ENCODE measurements at places on chromosomes 7 and 10.

DNA sequence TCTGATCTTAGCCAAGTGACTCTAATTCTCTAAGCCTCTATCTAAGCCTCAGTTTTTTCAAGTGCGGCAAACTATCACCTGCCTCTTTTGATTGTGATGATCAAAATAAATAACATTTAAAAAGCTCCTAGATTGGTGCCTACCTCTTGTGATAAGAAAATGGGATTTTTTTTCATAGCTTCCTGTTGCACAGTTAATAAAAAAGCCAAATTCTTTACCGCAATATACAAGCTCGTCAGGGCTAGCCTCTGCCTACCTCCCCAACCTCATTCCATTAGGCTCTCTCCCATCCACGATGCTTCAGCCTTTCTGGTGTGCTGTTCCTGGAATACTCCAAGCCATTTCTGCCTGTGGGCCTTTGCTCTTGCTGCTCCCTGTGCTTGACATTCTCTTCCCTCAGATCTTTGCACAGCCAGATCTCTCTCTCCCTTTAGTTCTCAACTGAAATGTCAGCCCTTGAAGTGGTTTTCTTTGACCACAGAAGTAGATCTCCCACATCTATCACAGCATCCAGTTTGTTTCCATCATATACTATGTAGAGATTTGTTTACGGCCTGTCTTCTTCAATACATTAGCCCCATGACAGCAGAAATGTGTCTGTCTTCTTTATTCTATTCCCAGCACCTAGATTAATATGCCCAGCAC is 48.8 kb downstream of the SFR1 start:
- no peak for DNase-seq

- no peak for DNase-seq
Observed at GRCh38 chr7:3386423-3387190, 85.6 kb downstream of the SDK1 start.

DNA sequence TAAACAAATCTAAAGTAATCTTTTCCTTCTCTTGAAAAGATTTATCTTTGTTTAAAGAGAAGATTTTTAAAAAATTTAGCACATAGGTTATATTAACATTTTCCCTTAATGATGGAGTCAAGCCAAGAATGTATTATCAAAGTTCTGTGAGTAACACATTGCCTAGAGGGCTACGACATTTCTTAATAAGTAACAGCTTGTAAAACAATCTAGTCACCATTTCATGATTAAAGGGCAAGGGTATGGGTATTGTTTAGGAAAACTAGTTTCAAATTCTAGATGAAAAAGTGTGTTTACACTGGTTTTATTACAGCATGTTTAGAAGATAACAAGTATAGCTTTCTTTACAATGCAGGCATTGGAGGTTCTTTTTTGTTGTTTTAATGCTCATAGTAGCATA is 28.6 kb upstream of the LAMB4 start:
- no peak for DNase-seq

GRCh38 chr7:75045881-75046280 is 27.7 kb downstream of the RCC1L start:
- DNase-seq = no peak

- DNase-seq = no peak
Observed at GRCh38 chr10:27660268-27660667, 85.4 kb downstream of the MKX start.

GRCh38 chr10:103947799-103948516 is 19.0 kb upstream of the SLK start:
- no peak for DNase-seq

GRCh38 chr7:88200261-88200660 is 19.6 kb downstream of the SRI start:
- no peak for DNase-seq

DNA sequence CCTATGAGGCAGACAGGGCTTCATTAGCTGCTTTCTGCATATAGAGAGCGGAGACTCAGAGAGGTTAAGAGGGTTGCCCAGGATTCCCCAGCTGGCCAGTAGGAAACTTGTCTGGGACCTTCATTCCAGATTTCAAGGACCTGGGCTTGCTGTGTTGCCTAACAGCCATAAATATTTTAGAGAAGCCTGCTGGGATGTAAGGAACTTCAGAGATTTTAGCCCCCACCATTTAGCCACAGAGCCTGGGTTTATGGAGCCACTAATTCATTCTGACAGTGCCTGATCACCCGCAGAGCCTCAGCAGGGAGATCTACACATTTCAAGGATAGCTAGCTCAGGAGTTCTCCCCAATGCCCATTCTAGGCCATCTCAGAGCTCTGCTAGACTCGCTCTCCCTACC is 56.6 kb upstream of the TRUB1 start:
- no peak for DNase-seq

DNA sequence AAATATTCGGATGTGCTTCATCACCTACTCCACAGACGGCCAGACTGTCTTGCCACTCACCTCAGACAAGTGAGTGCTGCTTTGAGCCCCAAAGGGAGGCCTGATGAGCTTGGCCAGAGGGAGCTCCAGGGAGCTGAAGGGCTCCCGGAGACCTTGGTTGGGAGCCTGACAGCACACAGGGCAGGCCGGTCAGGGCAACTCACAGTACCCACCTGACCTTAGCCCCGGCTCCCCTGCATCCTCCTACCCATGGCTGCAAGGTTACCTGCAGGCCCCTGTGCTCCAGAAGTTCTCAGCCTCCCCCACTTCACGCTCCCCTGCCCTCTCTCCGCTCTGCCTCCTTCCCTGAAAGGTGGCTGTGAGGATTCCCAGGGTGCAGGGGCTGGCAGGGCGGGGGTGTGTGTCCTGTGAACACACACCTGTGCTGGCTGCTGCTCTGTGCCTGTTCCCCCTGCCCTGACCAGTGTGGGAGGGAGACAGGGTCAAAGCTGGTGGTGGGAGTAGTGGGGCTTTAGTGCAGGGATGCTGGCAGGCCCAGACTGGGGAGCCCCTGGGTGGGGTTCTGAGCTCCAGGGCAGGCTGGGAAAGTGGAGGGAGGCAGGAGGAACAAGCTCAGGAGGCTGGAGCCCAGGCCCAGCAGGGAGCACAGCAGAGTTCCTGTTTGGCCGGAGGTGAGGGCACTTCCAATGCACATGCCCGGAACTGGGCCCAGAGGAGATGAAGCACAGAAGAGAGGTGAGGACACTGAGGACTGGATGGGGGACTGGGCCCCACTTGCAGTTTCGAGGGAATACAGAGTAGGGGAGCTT is 7.2 kb downstream of the ANTXRL start:
- DNase-seq = peak; percentile 11

- DNase-seq = no peak
Observed at GRCh38 chr10:99693933-99694583, 34.7 kb downstream of the ENTPD7 start.

DNA sequence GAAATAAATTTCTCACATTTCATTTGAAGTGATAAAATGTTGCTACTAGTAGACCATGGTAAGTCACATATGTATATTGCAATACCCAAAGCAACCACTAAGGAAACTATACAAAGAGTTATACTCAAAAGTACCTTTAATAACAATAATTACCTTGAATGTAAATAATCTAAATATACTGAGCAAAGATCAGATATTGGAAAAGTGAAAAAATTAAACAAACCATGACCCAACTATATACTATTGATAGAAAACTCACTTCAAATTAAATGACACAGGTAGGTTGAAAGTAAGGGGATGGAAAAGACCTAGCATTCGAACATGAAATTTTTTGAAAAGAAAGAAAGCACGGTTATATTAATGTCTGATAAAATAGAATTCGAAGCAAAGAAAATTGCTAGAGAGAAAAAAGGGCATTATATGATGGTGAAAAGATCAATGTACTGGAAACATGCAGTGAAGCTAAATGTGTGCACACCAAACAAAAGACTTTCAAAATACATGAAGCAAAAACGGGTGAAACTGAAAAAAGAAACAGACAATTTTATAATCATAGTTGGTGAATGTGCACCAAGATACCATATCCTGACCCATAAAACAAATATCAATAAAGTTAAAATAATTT is 29.1 kb downstream of the TFPI2 start:
- no peak for DNase-seq

- no peak for DNase-seq
Observed at GRCh38 chr7:119472408-119473038, 800.5 kb upstream of the KCND2 start.

GRCh38 chr10:84201244-84201606 is 6.9 kb downstream of the CDHR1 start:
- no peak for DNase-seq

- no peak for DNase-seq
Observed at GRCh38 chr10:132382231-132382922, 14.6 kb upstream of the PWWP2B start.

GRCh38 chr7:137987563-137987962 is 14.3 kb downstream of the CREB3L2 start:
- DNase-seq = no peak

- DNase-seq = no peak
Observed at GRCh38 chr10:50260791-50261281, 9.5 kb upstream of the ASAH2 start.

GRCh38 chr7:101273206-101273605 is 28.3 kb upstream of the FIS1 start:
- no peak for DNase-seq

DNA sequence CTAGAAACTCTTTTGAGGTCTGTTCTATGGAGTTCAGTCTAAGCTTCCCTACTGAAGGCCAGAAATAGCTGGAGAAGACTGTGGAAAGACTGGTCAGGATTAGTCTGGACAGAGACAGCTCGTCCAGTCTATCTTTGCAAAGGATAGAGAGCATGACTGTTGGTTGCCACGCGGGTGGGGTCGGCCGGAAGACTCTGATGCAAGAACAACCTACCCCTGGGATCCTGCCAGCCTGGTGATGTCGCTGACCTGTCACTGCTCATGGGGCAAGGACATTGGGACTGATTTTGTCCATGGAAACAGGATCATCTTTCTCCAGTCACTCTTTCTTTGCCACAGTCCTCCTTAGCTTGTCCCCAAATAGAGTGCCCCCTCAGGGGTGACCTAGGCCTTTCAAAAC is 337.6 kb upstream of the NPSR1 start:
- DNase-seq = no peak

DNA sequence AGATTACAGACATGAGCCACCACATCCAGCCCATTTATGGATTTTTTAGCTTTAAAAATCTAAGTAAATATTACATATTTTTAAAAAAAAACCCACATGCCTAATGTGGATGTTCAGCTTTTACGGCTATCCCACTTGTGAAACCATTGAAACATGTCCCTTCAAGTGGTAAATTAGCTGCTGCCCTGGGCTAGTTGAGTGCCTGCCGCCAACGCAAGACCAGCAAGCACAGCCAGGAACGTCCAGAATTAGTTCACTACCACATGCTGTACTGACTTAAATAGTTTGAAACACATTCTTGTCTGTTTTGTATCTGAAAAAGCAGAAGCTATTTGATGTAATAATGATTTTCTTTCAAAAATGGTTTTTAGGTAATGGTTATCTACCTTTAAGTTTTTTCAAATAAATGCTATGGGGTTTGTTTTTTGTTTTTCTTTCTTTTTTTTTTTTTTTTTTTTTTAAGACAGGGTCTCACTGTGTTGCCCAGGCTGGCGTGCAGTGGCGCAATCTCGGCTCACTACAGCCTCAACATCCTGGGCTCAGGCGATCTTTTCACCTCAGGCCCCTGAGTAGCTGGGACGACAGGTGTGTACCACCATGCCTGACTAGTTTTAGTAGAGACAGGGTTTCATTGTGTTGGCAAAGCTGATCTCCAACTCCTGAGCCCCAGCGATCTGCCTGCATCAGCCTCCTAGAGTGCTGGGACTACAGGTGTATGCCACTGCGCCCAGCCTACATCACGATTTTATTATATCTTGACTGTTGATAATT is 57.0 kb downstream of the KLRG2 start:
- no peak for DNase-seq

DNA sequence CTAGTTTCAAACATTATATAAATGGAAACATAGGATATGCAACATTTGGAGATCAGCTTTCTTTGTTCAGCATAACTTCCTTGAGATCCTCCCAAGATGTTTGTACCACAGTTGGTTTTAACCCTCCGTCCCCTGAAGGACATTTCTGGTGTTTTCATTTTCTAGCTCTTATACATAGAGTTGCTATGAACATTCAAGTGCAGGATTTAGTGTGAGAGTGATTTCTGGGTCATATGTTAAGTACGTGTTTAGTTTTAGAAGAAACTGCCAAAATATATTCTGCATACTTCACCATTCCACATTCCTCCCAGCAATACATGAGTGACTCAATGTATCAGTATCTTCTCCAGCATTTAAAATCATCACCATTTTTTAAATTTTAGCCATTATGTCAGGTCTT is 588.7 kb upstream of the PFKP start:
- DNase-seq = no peak

DNA sequence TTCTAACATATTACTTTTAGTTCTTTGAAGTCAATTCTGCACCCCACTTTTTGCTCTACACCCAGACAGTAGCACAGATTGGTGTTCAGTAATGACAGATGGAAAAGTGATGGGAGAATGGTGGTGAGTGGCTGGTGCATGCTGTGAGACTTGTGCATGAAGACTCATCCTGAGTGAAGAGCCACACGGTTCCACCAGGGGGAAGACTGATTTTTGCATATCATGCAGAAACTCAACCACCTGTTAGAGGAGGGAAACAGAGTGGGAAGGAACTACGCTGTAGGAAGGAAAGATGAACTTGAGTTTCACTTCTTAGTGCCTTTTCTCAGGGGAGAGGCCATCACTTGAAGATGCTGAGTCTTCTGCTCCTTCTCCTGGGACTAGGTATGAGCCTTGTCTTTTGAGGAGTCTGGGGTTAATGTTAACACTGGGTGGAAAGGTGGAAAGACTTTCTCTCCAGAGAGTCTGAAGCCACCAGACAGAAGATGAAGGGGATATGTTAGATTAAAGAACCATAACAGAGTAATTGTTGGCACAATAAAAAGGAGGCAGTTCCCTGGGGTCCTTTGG is 9.3 kb upstream of the PRSS1 start:
- DNase-seq = no peak

GRCh38 chr10:132188331-132188730 is 1.6 kb downstream of the DPYSL4 start:
- DNase-seq = no peak

DNA sequence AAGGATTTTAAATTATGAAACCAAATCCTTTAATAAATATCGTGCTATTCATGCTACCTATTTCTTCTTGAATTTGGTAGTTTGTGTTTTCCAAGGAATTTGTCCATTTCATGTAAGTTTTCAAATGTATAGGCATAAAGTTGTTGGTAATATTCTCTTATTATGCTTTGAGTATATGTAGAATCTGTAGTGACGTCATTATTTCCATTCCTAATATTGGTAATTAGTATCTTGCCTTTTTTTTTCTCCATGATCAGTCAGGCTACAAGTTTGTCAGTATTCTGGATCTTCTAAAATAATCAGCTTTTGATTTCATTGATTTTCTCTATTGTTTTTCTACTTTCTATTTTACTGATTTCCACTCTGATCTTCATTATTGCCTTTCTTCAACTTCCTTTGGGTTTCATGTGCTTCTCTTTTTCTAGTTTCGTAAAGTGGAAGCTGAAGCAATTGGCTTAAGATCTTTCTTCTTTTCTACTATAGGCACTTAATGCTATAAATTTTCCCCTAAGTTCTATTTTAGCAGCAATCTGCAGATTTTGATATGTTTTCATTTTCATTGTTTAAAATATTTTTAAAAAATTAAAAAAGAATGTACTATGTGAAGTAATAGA is 156.5 kb upstream of the HDAC9 start:
- DNase-seq = no peak

Measured in activated B cell treated with CpG ODN at 0.5 μM for 24 hours (primary cell).